ENCODE measurements at places on chromosomes 11 and 22. TPM values are rescaled to one million over a fixed set of nuclear protein-coding genes. Genes with fewer than 3 reads are reported as not detected.

The ALDH3B2 gene
- polyA plus RNA-seq = 0.03 TPM

The CD81 gene
- 346 TPM for polyA plus RNA-seq

The SGSM1 gene
- 7.2 TPM for polyA plus RNA-seq

The C22orf31 gene
- not detected for polyA plus RNA-seq

The FAM227A gene
- 0.19 TPM for polyA plus RNA-seq

The MIF gene
- 634 TPM for polyA plus RNA-seq

The SLN gene
- polyA plus RNA-seq = 15.6 TPM

The KRTAP5-7 gene
- polyA plus RNA-seq = 0.01 TPM

The KDELR3 gene
- 11.5 TPM for polyA plus RNA-seq

The CHCHD10 gene
- polyA plus RNA-seq = 735 TPM

The BARX2 gene
- not detected for polyA plus RNA-seq

The JAML gene
- 1.2 TPM for polyA plus RNA-seq

The ST14 gene
- polyA plus RNA-seq = 0.73 TPM

The RFPL3 gene
- polyA plus RNA-seq = not detected

The FGF3 gene
- polyA plus RNA-seq = not detected

The TCN1 gene
- polyA plus RNA-seq = 0.32 TPM

The SLC35E4 gene
- 3.8 TPM for polyA plus RNA-seq

The GNAZ gene
- 2.1 TPM for polyA plus RNA-seq

The PES1 gene
- polyA plus RNA-seq = 51.7 TPM

The DENND6B gene
- polyA plus RNA-seq = 1.7 TPM

The RFPL2 gene
- polyA plus RNA-seq = not detected

The OR51A4 gene
- polyA plus RNA-seq = not detected

The SCUBE1 gene
- polyA plus RNA-seq = 0.01 TPM

The GGTLC3 gene
- not detected for polyA plus RNA-seq

The GAS2 gene
- 1.5 TPM for polyA plus RNA-seq

The PARVG gene
- polyA plus RNA-seq = 5.4 TPM

The UEVLD gene
- polyA plus RNA-seq = 7.1 TPM

The SPON1 gene
- polyA plus RNA-seq = 2.9 TPM

All from heart right ventricle (tissue), 16 donors.